ENCODE measurements at places on chromosomes 4 and X. TPM values are rescaled to one million over a fixed set of nuclear protein-coding genes. Genes with fewer than 3 reads are reported as not detected.

Gene MAP7D3
- 7.7 TPM for polyA plus RNA-seq

Gene MAGEB17
- polyA plus RNA-seq = 0.54 TPM

Gene DMRTC1
- polyA plus RNA-seq = 1.5 TPM

Gene HSFX2
- polyA plus RNA-seq = 0.86 TPM

Gene ITIH6
- polyA plus RNA-seq = not detected

Gene RBMXL3
- polyA plus RNA-seq = not detected

Gene BTK
- polyA plus RNA-seq = 4.1 TPM

Measured in spinal cord (tissue), 10 donors.